Body of pancreas (tissue), 4 donors: ENCODE measurements at places on chromosomes 7 and 10. TPM values are rescaled to one million over a fixed set of nuclear protein-coding genes. Genes with fewer than 3 reads are reported as not detected.

The ELAPOR2 gene
- 15.5 TPM for total RNA-seq

The AOAH gene
- total RNA-seq: 6.2 TPM

The OR9A2 gene
- total RNA-seq: not detected

The ZEB1 gene
- total RNA-seq: 9.9 TPM

DNA sequence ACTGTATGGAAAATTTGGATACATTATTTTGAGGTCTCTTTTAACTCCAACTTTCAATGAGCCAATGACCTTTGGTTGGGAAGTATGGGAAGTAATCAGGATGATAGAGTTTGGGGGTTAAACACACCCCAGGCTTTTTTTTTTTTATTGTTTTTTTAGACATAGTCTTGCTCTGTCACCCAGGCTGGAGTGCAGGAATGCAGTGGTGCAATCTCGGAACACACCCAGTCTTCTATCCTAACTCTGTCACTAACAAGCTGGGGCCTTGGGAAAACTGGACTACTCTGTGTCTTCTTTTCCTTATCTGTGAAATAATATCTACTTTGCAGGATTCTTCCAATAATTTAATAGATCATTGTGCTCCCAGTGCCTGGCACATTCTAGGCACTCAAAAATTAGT lies 37.6 kb upstream of the AGBL3 start:
- DNase-seq: no peak

GRCh38 chr10:129440247-129440646 lies 26.8 kb upstream of the MGMT start:
- no peak for DNase-seq
